ENCODE measurements at places on chromosomes 3 and 15. TPM values are rescaled to one million over a fixed set of nuclear protein-coding genes. Genes with fewer than 3 reads are reported as not detected.

TERC gene
- total RNA-seq = 17.2 TPM

SAXO2 gene
- total RNA-seq = 6.3 TPM

CYP1A2 gene
- total RNA-seq = 0.06 TPM

GRCh38 chr3:43345877-43346276, 59.5 kb downstream of the SNRK start:
- no peak for ATAC-seq

DNA sequence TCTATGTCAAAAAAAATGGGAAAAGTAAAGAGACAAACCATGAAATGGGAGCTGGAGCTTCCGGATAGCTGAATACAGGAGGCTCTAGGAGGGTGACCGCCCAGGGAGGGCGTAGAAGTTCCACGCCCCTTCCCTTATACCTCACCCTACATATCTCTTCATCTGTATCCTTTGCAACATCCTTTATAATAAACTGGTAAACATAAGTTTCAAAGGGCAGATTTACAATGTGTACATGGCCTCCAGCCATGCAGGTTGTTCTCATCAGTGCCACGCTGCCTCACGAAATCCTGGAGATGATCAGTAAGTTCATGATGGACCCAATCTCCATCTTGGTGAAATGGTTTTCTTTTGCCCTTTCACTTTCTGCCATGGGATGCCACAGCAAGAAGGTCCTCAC, 121.8 kb downstream of the OSBPL10 start:
- ATAC-seq = no peak

DNA sequence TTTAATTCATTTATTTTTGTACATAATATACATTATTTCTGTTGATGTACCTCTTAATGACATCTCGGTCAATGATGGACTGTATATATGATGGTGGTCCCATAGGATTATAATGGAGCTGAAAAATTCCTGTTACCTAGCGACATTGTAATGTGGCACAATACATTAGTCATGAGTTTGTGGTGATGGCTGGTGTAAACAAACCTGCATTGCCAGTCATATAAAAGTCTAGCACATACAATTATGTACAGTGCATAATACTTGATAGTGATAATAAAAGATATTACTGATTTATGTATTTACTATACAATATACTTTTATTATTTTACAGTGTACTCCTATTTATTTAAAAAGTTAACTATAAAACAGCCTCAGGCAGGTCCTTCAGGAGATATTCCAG, 15.1 kb downstream of the TTC14 start:
- ATAC-seq = peak; percentile 47

DNA sequence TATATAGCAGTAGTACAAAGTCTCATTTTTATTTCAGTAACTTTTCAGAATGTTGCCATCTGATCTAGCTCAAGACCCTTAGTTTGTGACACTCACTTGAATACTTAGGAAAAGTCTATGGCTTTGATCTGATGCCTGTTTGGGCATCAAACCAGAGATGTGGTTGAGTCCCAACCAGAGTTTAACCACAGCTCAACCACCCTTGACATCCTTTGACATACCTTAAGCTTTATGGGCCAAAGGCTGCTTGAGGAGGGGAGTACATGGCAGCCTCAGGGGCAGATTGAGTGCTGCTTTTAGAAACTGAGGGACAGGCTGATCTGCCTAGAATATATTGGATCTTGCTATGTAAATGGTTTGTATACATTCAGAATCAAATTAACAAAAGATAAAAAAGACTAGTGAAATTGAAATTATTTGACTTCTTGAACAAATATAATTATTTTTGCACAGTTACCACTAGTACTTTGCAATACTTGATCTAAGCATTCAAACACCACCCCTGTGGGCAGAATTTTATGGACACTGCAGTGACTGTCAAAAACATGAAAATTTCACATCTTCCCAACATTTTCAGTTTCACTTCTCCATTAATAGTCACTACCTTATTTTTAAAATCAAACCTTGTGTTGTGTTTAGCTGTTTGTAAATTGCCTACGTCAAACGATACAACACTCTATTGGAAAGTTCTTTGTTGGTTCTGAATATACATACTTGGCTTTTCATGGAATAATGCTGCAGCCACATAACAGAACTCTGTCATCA, 199.8 kb downstream of the UBE2E2 start:
- ATAC-seq = no peak

- no peak for ATAC-seq
These were observed 5.8 kb downstream of the EFCC1 start for GRCh38 chr3:129006864-129007263.

- ATAC-seq = no peak
These were observed 9.7 kb upstream of the LMAN1L start for GRCh38 chr15:74802862-74803447.

- no peak for ATAC-seq
These were observed 9.0 kb upstream of the THRB start for GRCh38 chr3:24503616-24504113.

- ATAC-seq = peak; percentile 99
These were observed 271.8 kb downstream of the ZIC1 start for GRCh38 chr3:147680837-147681483.

GRCh38 chr3:53009826-53010539, 35.9 kb downstream of the SFMBT1 start:
- ATAC-seq = no peak
